ENCODE measurements at places on chromosomes 5 and 9. TPM values are rescaled to one million over a fixed set of nuclear protein-coding genes. Genes with fewer than 3 reads are reported as not detected.

DNA sequence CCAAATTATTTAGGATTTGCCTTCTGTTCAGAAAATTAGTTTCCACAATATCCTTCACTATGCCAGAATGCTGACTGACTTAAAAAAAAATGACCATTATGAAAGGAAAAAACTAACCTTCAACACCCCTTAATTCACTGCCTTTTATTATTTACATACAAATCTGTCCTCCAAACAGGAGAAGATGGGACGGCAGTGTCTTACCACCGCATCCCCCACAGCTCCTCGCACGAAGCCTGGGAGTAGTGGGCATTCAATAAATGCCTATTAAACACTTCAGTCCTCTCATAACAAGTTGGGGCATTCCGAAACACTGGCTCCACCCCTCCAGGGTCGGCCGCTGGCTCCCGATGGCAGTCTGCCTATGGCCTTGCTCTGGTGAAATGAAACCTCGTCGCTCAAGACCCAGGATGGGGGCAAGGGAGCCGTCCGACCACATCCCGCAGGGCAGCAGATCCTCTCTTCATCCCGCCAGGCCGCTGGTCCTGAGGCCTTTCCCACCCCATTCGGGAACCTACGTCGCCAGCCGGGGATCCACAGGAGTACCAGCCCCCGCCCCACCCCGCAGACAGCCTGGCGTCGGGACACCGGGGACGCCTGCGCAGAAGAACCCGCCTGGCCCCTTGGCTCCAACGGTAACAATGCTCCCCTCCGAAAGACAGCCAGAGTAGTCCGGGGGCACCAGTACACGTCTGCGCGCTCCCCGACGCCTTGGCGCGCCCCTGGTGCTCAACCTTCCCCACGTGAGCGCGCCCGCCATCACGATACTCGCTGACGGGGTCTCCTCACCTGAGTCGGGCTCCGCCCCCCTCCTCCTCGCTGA, 613 bp downstream of the ZBTB5 start:
- DNase-seq: peak; percentile 79

DNA sequence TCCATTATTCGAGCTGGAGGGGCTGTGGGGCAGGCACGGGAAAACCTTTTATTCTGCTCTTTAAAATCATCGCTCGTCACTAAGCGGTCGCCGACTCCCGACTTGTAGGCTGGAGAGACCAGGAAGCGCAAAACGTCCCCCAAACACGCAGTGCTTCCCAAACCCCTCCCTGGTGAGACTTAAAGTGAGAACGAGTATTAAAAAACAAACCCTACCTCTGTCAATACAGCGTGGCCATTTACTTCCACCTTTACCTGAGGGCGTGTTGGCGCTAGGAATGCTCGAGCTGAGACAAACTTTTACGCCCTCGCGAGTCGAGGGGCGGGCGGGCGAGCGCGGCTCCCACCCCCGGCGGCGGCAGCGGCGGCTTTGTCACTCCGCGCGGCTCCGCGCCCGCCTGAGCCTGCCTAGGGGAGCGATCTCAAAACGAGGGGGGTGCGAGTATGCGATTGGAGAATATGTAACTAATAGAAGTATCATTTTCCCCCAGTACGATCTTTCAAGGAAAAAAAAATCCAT, at the start of gene NR2F1-AS1:
Gene NR2F1-AS1 (minus strand): TSS at position 293 of the 519 bp plus-strand sequence.
- DNase-seq: no peak

DNA sequence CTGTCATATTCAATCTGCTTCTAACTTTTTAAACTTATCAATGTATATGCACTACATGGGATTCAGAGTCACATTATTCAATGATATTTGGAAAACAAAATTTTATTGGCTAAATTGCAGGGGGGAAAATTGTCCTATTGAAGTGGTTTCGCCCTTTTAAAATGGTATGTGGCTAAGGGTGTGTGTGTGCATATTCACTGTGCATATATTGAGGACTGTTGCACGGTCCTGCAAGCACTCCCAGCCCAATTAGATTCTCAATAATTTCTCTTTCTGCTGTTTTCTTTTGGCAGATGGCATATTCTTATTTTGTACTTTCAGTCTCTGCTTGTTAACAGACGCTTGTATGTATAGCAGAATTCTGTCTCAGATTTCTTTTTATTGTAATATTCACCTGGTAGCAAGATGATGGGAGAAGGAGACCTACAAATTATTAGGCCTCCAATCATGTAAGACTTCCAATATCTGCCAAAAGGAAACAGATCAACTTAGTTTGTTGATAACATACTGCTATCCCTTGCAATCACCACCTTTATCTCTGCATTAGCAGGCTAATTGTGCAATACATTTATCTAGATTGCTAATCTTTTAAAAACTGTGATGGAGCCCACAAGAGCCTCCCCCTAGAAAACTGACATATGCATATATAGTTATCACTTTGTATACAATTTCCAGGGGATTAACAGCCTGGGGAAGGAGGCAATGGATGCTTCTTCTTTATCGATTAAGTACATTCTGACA, 411.5 kb downstream of the PLK2 start:
- DNase-seq: no peak

- DNase-seq: no peak
These were observed 77.9 kb downstream of the CTSL start for GRCh38 chr9:87803623-87804345.

DNA sequence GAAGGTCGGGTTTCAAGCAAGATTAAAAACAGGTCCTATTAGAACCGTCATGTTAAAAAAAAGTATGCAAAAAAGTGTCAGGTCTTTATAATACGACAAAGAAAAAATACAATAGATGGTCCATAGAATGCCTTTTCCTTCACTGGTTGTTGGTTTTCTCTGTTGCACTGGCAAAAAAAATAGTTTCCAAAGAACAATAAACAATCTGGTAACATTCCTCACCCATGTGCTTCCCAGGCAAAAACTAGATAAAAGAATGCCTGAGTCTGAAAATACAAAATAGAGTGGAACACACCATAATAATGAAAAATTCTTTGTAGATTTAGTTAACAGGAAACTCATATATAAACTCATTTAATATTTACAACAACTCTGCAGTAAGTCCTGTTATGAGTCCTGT, 590.0 kb upstream of the DMAC1 start:
- DNase-seq: no peak

DNA sequence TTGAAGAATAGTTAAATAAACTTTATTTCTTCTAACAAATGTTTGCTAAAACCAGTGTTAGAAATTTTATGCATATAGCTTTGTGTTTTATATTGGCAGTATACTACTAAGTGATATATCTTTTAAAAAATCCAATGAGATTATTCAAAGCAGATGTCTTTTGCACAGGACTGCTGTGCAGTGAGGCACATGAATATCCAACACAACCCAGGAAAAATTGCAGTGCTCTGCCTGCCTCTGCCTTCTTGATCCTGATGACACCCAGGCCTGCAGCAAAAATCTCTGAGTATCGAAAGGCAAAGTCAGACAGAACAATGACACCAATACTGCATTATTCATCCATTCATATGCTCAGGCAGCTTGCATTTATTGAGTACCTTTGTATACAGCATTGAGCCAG, 1076.5 kb upstream of the ARRDC3 start:
- no peak for DNase-seq

The UBE2R2 gene
- total RNA-seq: 22.9 TPM

The HSPA4 gene
- total RNA-seq: 129 TPM

The CCDC192 gene
- total RNA-seq: not detected

The RAPGEF6 gene
- 66.1 TPM for total RNA-seq

The IRX2 gene
- total RNA-seq: not detected

The PCDHB7 gene
- total RNA-seq: 13.4 TPM

The TIMD4 gene
- not detected for total RNA-seq

The CCDC69 gene
- 0.78 TPM for total RNA-seq

The RMRP gene
- total RNA-seq: 159,856 TPM

The PRRC2B gene
- 118 TPM for total RNA-seq

Data from occipital lobe (tissue), 3 donors.